Fibroblast of gingiva (primary cell): ENCODE measurements at places on chromosomes 7 and 10.
A peak's percentile ranks its signal among the peaks of the same experiment; 100 is the strongest.

- DNase-seq = no peak
Measured at GRCh38 chr10:114188900-114189299, 9.7 kb downstream of the TDRD1 start.

GRCh38 chr7:30896036-30896435, 15.6 kb upstream of the AQP1 start:
- DNase-seq = no peak

DNA sequence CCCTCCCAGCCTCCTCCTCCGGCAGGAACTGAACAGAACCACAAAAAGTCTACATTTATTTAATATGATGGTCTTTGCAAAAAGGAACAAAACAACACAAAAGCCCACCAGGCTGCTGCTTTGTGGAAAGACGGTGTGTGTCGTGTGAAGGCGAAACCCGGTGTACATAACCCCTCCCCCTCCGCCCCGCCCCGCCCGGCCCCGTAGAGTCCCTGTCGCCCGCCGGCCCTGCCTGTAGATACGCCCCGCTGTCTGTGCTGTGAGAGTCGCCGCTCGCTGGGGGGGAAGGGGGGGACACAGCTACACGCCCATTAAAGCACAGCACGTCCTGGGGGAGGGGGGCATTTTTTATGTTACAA, 83.3 kb downstream of the PAX2 start:
- DNase-seq = no peak

DNA sequence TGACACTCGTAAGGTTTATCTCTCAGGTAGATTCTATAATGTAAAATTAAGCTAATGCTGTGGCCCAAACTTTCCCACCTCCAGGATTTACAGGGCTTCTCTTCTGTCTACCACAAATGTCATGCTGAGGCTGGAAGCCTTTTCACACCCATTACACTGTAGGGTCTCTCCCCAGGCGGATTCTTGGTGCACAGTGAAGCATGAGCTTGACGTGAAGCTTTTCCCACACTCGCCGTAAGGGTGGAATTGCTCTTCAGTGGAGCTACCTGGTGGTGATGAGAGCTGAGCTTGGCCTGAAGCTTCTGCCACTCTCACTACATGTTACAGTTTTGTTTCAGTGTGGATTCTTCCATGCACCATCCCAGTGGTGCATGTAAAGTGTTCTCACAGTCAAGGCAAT, 11.4 kb downstream of the FAM200A start:
- no peak for DNase-seq

- no peak for DNase-seq
Measured at GRCh38 chr7:82080254-82080927, 310.5 kb upstream of the HGF start.

GRCh38 chr7:28199021-28199510, 18.5 kb upstream of the JAZF1 start:
- no peak for DNase-seq

DNA sequence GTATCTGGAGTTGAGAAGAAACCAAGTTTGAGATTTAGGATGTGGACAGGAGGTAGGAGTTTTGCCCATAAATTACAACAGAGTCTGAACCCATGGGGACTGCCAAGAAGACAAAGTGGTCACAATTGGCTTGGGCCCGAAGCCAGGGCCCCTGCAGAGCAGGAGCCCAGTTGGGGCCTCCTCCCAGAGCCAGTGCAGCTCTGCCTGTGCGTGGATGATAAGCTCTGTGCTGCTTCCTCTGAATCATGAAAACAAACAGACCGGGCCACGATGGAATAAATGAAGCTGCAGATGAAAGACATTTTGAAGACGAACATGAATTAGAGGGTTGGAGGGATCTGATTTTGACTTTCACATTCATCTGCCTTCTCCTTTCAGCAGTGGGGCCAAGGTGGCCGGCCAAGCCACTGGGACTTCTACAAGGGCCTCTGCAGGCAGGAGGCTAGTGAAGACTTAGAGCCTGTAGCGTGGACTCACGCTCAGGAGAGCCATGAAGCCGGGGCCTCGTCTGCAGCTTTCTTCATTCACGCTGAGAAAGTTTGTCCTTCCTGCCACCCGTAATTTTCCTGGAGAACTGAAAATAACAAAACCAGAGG, 156.8 kb upstream of the LYZL1 start:
- DNase-seq = peak; percentile 6

- no peak for DNase-seq
Measured at GRCh38 chr10:20247891-20248708, 431.9 kb downstream of the PLXDC2 start.

- no peak for DNase-seq
Measured at GRCh38 chr10:104032144-104032775, 53.4 kb downstream of the COL17A1 start.

- DNase-seq = no peak
Measured at GRCh38 chr7:39659356-39660013, 36.1 kb downstream of the RALA start.

DNA sequence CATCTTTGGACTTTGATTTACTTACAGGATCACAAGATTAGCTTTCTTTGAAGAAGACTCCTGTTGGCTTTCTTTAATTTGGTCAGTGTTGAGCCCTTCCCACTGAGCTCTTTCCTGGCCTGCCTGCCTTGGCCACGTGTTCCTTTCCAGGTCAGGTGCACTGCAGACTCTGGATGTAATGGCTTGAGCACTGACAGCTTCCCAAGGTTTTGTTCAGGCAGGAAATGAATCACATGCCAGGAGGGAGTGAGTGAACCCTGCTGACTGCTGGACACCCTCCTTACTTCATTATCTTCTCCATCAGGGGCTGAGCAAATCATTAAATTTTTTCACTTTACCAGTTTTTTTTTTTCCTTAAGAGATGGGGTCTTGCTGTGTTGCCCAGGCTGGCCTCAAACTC, 29.8 kb downstream of the SNX10 start:
- DNase-seq = no peak

GRCh38 chr10:48659790-48660189, 24.9 kb upstream of the WDFY4 start:
- no peak for DNase-seq

DNA sequence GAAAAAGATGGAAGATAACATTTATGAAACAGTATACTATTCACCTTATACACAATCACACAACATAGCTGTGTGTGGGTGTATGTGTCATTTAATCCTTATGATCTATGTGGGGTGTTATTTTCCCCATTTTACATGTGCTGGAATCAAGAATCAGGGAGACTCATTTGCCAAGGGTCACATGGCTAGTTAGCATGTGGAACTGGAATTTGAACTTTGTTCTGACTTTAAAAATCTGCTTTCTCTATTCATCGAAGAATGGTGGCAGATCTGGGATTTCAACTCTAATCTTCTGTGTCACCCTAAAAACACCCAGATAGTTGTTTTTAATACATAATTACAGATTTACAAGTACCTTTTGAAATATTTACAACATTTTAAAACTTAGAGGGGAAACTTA, 65.2 kb downstream of the ADAM22 start:
- DNase-seq = no peak

- no peak for DNase-seq
Measured at GRCh38 chr7:40165216-40165615, 30.4 kb downstream of the SUGCT start.

DNA sequence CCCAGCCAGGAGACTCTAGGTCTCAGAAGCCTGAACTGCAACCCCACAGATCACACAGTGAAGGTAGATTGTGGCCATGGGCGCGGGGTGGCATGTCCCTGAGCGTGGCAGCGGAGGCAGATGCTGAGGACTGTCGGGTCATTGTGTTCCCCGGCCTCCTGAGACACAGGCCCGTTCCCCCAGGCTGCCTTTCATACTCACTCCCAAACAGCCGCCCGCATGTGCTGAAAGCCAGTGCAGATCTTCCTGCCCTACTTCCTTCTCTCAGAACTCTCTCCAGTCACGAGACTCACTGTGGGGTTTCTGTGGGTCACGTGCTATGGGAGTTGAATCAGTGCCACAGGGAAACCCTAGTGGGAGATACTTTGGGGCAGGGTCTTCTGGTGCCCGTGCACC, 48.0 kb downstream of the ZNF467 start:
- DNase-seq = no peak

DNA sequence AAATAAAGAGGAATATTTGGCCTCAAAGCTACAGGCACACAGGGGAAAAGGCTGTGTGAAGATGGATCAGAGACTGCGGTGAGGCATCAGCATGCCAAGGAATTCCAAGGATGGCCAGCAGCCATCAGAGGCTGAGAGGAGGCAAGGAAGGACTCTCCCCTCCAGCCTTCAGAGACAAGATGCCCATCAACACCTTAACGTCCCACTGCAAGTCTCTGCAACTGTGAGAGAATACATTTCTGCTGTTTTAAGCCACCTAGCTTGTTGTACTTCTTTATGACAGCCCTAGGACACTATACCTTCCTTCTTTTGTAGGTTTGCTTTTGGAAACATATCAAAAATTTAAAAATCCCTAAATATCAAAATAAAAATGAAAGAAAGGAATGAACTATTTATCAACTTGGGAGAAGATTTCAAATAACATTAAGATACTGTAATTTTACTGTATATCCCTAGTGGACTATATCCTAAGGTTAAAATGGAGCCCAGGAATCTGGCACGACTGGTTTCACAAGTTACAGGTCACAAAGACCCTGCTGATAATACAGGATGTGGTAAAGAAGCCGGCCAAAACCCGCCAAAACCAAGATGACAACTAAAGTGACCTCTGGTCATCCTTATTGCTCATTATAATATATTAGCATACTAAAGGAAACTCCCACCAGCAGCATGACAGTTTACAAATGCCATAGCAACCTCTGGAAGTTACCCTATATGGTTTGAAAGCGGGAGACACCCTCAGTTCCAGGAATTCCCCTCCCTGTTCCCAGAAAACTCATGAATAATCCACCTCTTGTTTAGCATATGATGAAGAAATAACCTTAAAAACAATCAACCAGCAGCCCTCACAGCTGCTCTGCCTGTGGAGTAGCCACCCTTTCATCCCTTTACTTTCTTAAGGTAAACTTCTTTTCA, 185.2 kb downstream of the AVL9 start:
- DNase-seq = peak; percentile 61

DNA sequence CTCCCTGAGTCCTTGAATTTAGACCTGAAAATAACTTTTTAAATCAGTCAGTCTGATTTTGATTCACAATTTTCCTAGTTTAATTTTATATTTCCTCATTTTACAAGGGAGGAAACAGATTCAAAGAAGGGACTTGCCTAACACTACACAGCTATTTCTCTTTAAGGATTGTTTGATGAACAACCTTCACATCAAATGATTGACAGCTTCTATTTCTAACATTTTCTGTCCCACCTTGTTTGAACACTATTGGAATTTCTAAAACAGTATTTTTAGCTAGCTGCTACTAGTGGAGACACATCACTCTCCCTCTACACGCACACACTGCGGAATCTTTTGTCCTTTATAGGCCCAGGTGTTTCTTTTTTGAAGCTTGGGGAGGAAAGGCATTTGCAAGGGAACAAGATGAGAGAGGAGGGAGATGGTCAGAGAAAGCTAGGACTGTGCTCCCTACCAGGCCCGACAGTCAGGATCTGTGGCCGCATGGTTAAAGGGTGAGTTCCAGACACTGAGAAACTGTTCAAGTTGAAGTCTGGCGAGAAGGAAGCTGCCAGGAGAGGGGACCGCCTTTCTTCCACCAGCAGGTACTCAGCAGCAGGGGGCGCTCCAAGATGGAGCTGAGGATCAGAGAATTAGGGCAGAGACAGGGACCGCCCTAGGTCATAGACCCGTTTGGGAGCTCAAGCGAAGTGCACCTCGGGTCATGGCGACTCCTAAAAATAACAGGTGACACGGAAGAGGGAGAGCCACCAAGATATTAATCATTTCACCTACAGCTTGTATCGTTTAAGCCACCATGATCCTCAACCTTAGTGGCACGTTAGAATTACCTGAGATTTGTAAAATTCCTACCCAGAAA, 49.7 kb downstream of the DNAJC12 start:
- DNase-seq = no peak

GRCh38 chr7:74026903-74027682, 880 bp upstream of the ELN start:
- peak; percentile 38 for DNase-seq

GRCh38 chr7:49822856-49823255, 49.4 kb downstream of the VWC2 start:
- no peak for DNase-seq

GRCh38 chr10:14184841-14185315, 145.8 kb downstream of the FRMD4A start:
- DNase-seq = no peak

DNA sequence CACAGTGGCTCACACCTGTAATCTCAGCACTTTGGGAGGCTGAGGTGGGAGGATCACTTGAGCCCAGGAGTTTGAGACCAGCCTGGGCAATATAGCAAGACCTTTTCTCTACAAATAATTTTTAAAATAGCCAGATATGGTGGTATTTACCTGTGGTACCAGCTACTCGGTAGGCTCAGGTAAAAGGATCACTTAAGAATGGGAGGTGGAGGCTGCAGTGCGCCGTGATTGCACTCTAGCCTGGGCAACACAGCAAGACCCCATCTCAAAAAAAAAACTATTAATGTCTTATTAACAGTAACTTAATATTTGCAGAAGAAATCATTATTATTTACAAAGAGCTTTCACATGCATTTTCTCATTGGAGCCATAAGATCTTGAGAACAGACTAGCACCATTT, 103.6 kb downstream of the SGMS1 start:
- DNase-seq = no peak
